SJSA1 (cell line): ENCODE measurements at places on chromosomes 6 and 20.

GRCh38 chr6:37106982-37107491, 62.9 kb upstream of the PIM1 start:
- DNase-seq, result no peak

DNA sequence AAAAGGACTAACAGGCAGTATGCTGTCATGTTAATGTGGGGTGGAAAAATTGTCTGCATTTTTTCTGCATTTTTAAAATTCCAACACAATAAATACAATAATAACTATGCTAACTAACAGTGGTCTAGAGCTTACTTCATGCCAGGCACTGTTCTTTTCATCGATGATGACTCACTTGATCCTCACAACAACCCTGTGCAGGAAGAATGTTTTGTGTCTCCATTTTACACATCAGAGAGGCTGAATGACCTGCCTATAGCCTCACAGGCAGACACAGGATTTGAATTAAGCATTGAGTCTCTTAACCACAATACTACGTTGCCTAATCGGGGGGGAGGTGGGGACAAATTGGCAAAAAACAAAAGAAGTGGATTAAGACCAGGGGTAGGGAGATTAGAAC, 26.9 kb upstream of the FANCE start:
- DNase-seq, result peak; percentile 81

DNA sequence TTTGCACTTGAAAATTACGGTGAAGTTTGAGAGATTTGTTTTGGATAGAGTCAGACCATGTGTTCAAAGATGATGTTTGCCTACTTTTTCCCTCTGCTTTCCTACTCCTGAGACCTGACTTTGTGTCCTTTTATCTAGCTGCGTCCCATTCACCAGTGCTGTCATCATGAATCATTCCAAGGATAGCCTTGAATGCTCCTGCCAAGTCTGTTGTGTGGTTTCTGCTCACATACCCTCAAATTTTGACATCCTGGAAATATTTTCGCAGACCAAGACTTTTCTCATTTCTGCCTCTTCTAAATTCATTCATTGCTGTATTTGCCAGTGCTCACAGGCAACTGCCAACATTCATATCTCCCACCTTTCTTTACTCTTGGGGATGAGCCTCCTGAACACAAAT, 175.9 kb upstream of the SCGN start:
- DNase-seq, result peak; percentile 52

GRCh38 chr6:52605610-52606185, 28.8 kb upstream of the TRAM2 start:
- no peak for DNase-seq

DNA sequence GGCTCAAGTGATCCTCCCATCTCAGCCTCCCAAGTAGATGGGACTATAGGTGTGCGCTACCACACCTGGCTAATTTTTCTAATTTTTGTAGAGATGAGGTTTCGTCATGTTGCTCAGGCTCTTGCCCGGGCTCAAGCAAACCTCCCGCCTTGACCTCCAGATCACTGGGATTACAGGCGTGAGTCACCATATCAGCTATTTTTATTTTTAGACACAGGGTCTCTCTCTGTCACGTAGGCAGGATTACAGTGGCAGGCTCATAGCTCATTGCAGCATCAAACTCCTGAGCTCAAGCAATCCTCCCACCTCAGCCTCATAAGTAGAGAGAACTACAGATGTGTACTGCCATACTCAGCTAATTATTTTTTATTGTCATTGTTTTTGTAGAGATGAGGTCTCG, 41.7 kb downstream of the SLC23A2 start:
- no peak for DNase-seq

DNA sequence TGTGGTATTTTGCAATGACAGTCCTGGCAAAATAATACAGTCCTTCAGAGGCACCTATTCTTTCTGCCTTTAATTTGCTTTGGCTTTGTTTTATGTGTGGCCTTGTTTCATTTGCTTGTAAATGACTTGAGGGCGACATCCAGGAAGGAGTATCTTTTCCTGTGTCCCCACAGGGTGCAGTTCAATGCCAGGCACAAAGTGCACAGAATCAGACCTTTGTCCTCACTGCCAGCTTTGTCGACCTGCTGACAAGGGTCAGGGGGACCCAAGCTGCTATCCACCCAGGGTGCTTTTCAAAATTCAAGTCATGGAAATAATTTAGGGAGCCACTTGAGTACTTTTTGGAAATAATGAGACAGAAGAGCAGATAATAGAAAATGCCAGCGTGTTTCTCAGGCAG, 37.0 kb upstream of the CDKN1A start:
- DNase-seq, result no peak
